ENCODE measurements at places on chromosomes 2 and 18.

DNA sequence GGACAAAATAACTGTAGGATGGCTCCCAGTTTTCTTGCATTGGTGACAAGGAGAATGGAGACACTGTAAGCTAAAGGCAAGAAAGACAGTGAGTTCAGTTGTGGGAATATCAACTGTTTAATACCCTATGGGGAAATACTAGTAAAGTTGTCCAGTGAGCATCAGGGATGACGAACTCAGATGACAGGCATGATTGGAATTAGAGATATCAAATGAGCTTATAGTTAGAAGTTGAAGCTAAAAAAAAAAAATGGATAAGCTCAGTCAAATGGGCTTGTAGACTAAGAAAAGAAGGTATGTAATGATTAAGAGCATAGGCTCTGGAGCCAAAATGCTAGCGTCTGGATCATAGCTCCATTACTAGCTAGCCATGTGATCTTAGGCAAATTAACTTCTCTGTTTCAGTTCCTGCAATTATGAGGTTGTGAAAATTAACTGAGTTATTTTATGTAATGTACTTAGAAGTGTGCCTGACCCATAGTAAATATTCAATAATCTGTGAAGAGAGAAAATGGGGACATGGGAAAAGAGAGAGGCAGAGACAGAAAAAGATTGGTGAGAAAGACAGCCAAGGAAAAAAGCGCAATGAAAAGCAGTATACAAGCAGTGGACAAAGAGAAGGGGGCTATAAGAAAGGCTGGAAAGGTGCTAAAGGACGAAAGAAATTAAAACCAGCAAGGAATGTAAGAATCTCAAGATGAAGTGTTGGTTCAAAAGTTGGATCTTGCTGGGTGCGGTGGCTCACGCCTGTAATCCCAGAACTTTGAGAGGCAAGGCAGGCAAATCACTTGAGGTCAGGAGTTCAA, 95.7 kb upstream of the SLC39A10 start:
- H3K4me1 ChIP-seq, result no peaks in the 10 kb centered on the region
- no peak overlapping the region for H3K27ac ChIP-seq
- H3K4me3 ChIP-seq, result no peak overlapping the region

DNA sequence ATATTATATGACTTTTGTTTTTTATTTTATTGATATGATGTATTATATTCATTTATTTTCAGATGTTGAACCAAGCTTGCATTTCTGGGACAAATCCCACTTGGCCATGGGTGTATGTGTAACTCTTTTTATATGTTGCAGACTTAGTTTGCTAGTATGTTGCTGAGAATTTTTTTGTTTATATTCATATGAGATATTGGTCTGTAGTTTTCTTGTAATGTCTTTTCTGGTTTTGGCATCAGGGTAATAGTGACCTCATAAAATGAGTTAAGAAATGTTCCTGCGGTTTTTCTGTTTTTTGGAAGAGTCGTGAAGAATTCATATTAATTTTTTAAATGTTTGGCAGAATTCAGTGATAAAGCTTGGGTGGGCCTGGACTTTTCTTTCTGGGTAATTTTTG, 88.7 kb downstream of the ASB1 start:
- DNase-seq, result no peak
- H3K27ac ChIP-seq, result no peak overlapping the region
- H3K4me3 ChIP-seq, result no peak overlapping the region

DNA sequence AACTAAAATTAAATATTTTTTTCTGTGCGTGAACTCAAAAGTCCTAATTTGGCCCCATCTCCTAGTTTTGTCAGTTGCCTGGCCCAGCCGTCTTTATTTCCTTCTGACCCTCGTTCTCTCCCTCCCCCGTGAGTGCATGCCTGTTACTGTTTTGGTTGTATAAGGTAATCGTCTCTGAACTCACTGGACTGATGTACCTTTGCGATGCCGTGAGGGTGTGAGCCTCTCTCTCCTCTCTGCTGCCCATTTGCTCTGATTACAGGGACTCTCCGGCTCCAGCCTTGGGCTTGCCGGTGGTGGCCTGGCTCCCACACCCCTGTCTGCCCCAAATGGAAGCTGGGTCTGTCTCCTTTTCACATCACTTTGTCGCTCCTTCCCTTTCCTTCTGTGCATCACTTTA, 66.5 kb upstream of the RBM44 start:
- H3K27ac ChIP-seq, result no peak overlapping the region
- no peak for DNase-seq
- H3K27me3 ChIP-seq, result no peaks in the 10 kb centered on the region
- H3K36me3 ChIP-seq, result peaks cover 31% of the 10 kb centered on the region
- H3K4me3 ChIP-seq, result peak overlapping the region; percentile 25

DNA sequence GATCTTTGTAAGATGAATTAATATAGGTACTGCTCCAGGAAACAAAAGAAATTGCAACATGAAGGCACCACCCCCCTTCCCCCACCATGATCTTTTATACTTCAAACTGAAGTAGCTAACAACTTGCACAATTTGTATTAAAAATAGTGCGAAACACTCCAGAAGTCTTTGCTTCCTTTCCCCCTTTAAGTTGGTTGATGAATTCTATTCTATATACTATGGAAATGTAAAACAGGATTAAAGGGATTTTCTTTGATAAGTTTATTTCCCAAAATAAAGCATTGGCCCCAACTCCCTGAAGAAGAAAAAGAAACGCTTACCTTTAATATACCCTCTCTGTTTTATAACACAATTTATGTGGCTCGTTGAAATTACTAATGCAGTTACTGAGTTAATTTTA, 227.1 kb downstream of the ARHGAP15 start:
- no peak overlapping the region for H3K27ac ChIP-seq
- no peaks in the 10 kb centered on the region for H3K4me1 ChIP-seq
- H3K4me3 ChIP-seq, result no peak overlapping the region
- no peaks in the 10 kb centered on the region for H3K27me3 ChIP-seq

- DNase-seq, result no peak
- H3K27me3 ChIP-seq, result no peaks in the 10 kb centered on the region
- no peaks in the 10 kb centered on the region for H3K36me3 ChIP-seq
- H3K27ac ChIP-seq, result no peak overlapping the region
Observed at GRCh38 chr2:201795607-201796477, 10.5 kb upstream of the CDK15 start.

- H3K4me1 ChIP-seq, result peaks cover 7% of the 10 kb centered on the region
- no peaks in the 10 kb centered on the region for H3K36me3 ChIP-seq
- H3K4me3 ChIP-seq, result peak overlapping the region; percentile 78
- peak overlapping the region; percentile 100 for H3K27ac ChIP-seq
- DNase-seq, result peak; percentile 77
Observed at GRCh38 chr2:42810121-42810970, 18.0 kb upstream of the HAAO start.

DNA sequence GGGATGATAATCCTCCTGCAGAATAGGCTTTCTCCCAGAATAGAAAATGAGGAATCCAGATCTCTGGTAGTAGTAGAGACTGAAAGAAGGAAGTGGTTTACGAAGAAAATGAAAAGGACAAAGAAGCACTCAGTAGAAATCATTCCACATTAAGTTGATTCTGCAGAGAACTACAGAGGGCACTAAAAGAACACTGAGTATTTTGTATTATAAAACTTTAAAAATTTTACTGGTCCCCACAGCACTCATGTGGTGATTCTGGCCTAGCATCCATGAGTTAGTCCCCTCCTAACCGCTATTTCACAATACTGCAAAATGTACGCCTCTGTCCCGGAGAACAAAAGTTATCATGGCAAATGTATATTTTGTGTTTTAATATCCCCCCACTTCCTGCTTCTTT, 42.9 kb upstream of the SLC35F5 start:
- H3K27me3 ChIP-seq, result no peaks in the 10 kb centered on the region
- H3K36me3 ChIP-seq, result no peaks in the 10 kb centered on the region
- no peaks in the 10 kb centered on the region for H3K4me1 ChIP-seq
- no peak overlapping the region for H3K27ac ChIP-seq
- no peak for DNase-seq
- no peak overlapping the region for H3K4me3 ChIP-seq

DNA sequence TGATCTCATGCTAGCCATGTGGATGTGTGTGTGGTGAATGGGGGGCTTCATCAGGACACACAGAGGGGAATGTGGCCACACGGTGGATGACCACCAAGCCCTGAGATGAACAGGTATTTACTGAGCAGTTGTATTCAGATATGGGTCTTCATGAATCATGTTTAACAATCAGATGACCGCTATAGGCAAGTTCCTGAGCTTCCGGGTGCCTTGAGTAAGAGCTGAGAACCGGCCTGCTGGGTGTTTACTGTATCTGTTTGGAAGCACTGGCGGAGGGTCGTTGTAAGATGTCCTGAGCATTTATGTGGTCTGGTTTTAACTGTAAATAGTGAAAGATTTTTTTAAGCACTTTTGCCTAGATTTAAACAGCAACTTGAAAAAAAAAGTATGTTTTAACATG, 43.9 kb downstream of the BOLA3 start:
- no peak overlapping the region for H3K27ac ChIP-seq
- H3K27me3 ChIP-seq, result no peaks in the 10 kb centered on the region
- H3K4me3 ChIP-seq, result no peak overlapping the region
- DNase-seq, result no peak
- peaks cover 24% of the 10 kb centered on the region for H3K36me3 ChIP-seq

GRCh38 chr18:61597316-61597715, 264.1 kb downstream of the CDH20 start:
- no peaks in the 10 kb centered on the region for H3K36me3 ChIP-seq
- no peaks in the 10 kb centered on the region for H3K4me1 ChIP-seq
- H3K27ac ChIP-seq, result no peak overlapping the region

DNA sequence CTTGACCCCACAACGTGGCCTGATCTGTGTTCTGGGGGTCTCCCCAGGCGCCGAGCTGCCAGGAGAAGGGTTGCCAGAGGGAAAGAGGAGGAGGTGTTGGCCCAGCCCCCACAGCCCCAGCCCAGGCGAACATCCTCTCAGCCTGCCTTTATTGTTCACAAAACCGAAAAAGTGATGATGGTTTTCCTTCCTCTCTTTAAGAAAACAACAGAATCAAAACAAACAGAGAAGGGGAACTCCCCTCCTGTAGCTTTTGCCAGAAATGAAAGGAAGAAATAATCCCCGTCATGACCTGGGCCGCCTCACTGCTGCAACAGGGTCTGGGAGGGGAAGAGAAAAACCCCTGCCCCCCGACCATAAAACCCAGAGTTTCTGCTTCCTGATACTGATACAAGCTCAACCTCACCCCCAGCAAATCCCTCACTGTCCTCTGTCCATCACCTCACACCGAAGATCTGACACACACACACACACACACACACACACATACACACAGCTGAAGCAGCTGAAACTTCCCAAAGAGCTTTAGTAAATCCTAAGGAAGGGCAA, 52.0 kb downstream of the ZFP36L2 start:
- no peaks in the 10 kb centered on the region for H3K36me3 ChIP-seq
- H3K27me3 ChIP-seq, result no peaks in the 10 kb centered on the region
- H3K4me3 ChIP-seq, result no peak overlapping the region
- peaks cover 25% of the 10 kb centered on the region for H3K4me1 ChIP-seq
- DNase-seq, result no peak

DNA sequence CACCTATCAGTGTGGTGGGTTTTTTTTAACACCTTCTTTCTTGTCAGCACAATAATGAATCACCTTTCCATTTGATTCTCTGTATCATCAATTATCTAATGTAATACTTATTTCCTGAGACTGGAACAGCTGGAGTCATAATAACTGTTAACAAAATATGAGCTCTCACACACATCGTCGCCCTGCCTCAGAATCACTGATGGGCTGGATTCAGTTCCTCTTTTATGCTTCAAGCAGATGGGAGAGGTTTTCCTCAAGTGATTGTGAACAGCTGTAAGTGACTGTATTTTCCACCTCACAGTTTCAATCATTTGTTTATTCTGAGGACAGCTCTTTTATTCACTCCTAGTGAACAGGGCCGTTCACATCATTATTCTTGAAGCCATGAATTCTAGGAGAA, 330.2 kb downstream of the DSC3 start:
- no peak overlapping the region for H3K27ac ChIP-seq
- no peak overlapping the region for H3K4me3 ChIP-seq
- no peaks in the 10 kb centered on the region for H3K4me1 ChIP-seq
- DNase-seq, result no peak
- H3K36me3 ChIP-seq, result no peaks in the 10 kb centered on the region

- H3K4me1 ChIP-seq, result no peaks in the 10 kb centered on the region
- no peak overlapping the region for H3K27ac ChIP-seq
- no peak for DNase-seq
- no peak overlapping the region for H3K4me3 ChIP-seq
Observed at GRCh38 chr2:191117341-191117740, 33.5 kb downstream of the STAT4 start.

DNA sequence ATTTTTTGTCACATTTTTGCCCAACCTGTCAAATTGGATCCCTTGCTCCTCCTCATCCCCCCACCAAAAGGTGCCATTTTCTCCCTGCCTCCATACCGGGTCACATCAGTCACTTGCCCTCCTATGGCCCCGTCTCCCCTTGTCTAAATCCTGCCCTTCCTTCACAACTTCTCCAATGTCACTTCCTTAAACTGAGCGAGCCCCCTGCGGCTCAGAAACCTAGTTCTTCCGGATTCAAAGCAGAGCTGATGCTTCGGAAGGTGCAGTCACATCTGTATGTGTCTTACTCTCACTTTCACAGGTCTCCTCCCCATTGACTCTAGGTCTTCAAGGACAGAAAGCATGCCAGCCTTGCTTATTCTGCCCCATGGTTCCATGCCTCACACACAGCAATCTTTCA, 22.1 kb downstream of the TNP1 start:
- H3K36me3 ChIP-seq, result no peaks in the 10 kb centered on the region
- H3K4me1 ChIP-seq, result no peaks in the 10 kb centered on the region
- H3K27ac ChIP-seq, result no peak overlapping the region

DNA sequence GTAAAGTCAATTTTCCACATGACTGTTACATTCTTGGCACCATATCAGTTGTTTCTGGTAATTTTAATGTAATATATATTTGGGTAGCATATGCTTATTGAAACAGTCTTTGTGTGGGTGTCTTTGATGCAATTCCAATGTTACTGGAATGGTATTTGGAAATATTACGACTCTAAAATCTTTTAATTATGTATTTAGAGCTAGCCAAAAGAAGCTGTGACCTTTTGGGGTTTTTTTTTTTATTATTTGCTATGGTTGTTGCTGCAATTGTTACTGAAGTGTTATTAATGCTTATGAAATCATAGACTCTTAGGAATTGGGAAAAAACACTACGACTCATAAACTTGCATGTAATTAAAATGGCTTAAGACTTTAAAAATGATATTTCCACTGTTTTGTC, 95.9 kb downstream of the AOX1 start:
- no peak overlapping the region for H3K27ac ChIP-seq
- H3K4me3 ChIP-seq, result no peak overlapping the region
- peaks cover 7% of the 10 kb centered on the region for H3K4me1 ChIP-seq

- H3K36me3 ChIP-seq, result peaks cover 6% of the 10 kb centered on the region
- H3K27me3 ChIP-seq, result no peaks in the 10 kb centered on the region
- no peak overlapping the region for H3K27ac ChIP-seq
- no peak overlapping the region for H3K4me3 ChIP-seq
- no peak for DNase-seq
- H3K4me1 ChIP-seq, result no peaks in the 10 kb centered on the region
Observed at GRCh38 chr18:69982417-69982816, 34.7 kb upstream of the CD226 start.

DNA sequence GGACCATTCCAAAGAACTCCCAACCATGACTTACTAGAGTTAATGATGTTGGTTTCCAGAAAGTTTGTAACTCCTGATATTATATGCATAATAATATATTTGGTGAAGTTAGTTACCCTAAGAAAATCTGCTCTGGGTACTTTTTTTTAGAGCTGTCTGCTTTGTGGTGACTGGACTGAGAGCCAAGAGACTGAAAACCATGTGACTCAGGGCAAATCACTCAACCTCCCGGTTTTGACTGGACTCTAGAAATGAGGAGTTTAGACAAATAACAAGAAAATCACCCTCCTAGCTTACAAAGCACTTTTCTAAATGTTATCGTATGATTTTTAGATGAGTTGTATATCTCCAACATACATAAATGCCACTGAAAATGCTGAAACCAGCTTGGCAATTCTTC, 138.3 kb upstream of the RND3 start:
- DNase-seq, result no peak
- H3K4me3 ChIP-seq, result no peak overlapping the region
- no peak overlapping the region for H3K27ac ChIP-seq
- no peaks in the 10 kb centered on the region for H3K27me3 ChIP-seq
- peaks cover 3% of the 10 kb centered on the region for H3K4me1 ChIP-seq

Data from esophagus squamous epithelium (tissue), 5 donors.